CD14-positive monocyte (primary cell): ENCODE measurements at places on chromosomes 3 and 15. TPM values are rescaled to one million over a fixed set of nuclear protein-coding genes. Genes with fewer than 3 reads are reported as not detected.
A peak's percentile ranks its signal among the peaks of the same experiment; 100 is the strongest.

DNA sequence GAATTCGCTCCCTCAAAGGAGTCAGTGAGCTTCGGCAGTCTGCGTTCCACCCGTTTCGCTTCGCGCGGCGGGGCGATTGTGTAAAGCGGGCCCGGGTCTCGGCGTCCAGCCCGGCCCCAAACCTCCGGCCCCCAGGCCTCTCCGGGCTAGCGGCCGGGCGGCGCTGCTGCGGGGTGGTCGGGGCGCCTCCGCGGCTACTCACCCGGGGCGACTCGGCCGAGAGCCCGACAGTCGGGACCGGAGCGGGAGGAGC is 412 bp downstream of the CHDH start:
- no peak for DNase-seq

- no peak for DNase-seq
Observed at GRCh38 chr3:22615790-22616189, 587.3 kb upstream of the UBE2E2 start.

GRCh38 chr15:65881766-65882434 is 12.6 kb downstream of the RAB11A start:
- DNase-seq = no peak

- no peak for DNase-seq
Observed at GRCh38 chr3:52926554-52926953, 29.2 kb upstream of the STIMATE start.

- DNase-seq = no peak
Observed at GRCh38 chr15:60353245-60353920, 44.4 kb downstream of the ANXA2 start.

DNA sequence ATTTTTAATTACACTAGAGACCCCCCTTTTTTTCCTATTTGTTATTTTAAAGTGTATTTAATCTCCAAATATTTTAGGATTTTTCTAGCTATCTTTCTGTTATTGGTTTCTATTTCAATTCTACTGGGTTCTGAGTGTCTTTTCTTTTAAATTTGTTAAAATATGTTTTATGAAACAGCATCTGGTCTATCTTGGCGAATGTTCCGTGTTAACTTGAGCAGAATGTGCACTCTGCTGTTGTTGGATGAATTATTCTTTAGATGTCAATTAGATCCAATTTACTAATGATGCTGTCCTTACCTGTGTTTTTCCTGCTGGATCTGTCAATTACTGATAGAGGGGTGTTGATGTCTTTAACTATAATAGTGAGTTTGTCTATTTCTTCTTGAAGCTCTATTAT is 462.0 kb upstream of the CNTN3 start:
- DNase-seq = no peak

DNA sequence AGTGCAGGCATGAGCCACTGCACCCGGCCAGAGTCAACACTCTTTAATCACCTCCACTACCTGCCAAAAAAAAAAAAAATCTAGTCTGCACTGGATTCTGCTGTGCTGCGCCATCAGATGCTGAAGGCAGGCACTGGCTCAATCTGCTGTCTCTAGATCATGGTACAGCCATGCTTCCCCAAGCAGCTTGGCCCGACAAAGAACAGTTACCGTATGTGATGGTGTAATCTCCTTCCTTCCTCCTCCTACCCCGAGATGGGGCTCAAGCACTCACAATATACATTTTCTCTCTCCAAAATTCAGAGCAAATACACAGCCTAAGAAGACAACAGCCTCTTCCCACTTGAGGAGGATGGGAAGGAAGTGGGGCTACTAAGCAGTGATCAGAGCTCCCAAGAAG is 45.1 kb downstream of the DAPK2 start:
- DNase-seq = peak; percentile 64

DNA sequence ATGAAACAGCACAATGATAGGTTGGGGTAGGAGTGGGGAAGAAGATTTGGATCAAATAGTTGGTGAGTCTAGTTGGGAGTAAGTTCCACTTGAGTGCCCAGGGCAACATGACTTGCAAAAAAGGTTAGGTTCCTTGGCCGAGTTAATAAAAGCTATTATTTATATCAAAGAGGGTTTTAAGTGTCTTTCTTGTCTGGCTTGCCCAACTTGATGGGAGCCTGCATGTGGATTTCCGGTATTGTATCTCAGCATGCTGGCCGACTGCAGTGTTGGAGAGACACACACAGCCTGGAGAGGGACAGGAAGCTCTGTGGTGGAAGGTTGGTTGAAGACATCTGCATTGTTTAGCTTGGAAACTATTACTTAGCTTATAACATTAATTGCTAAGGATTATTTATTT is 449.5 kb upstream of the TBL1XR1 start:
- DNase-seq = peak; percentile 8

- no peak for DNase-seq
Observed at GRCh38 chr3:129021140-129021551, 20.0 kb downstream of the EFCC1 start.

GRCh38 chr3:107675233-107675900 is 152.6 kb downstream of the BBX start:
- DNase-seq = no peak

LSAMP gene
- polyA plus RNA-seq = not detected

MOBP gene
- not detected for polyA plus RNA-seq

LRRN1 gene
- polyA plus RNA-seq = not detected

PLEKHO2 gene
- polyA plus RNA-seq = 78.0 TPM
